ENCODE measurements at places on chromosomes 12 and 14.

DNA sequence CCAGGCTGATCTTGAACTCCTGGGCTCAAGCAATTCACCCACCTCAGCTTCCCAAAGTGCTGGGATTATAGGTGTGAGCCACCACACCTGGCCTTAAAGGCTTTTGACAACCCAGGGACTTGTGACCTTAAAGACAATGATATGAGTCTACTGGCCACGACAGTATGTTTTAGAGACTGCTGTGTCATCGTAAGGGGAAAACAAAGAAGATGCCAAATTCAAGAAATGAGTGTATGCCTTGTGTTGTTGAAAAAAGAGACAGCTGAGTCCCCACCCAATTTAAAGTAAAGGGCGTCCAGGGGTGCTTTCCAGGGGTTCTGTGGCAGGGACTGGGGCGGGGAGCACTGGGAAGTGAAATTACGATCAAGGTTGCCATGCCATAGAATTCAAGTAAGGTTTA lies 26.4 kb upstream of the FBXO21 start:
- no peak for DNase-seq

DNA sequence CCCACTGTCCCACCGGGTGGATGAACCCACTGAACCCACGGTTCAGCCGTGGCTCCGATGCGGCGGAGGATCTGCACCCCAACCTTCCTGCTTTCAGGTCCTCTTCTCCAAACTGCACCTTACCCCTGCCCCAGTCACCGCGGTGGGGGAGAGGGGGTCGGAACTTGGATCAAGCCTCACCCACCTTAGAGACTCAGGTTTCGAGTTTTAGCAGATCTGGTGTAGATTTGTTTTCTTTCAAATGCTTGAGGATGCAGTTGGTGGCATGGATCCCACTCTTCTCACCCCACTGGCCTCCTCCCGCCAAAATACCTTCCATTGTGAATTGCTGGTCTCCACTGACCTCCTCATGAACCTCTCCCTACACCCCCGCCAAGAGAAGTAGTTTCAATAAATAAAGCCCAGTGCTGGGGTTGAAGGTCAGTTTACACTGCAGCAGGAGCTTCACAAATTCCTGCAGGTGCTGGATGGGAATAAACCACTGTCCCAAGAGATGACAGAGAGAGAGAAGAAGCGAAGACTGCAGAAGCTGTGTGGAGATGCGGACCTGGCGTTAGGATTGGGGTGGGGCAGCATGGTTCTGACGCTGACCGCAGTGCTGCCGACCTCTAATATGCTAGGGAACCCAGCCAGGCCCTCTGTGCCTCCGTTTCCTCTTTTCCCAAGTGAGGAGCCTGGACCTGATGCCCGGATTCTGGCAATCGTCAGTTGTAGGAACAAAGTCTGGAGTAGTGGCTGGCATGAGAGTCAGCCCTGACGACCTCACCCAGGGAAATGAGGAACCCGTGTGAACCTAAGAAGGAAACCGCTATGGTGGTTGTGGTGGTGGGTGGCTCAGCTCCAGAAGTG lies 7.4 kb downstream of the TTC6 start:
- DNase-seq, result no peak

GRCh38 chr14:33569821-33570687 lies 380.8 kb downstream of the EGLN3 start:
- no peak for DNase-seq

DNA sequence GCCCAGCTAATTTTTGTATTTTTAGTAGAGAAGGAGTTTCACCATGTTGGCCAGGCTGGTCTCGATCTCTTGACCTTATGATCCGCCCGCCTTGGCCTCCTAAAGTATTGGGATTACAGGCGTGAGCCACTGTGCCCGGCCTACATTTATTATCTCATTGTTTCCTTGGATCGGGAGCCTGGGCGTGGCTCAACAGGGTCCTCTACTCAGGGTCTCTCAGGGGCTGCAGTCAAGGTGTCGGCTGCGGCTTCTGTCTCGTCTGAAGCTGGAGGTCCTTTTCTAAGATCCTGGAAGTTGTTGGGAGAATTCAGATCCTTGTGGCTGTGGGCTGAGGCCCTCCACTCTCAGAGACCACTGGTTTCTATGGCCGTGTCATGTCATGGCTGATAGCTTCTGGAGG lies 65.5 kb upstream of the SCN8A start:
- no peak for DNase-seq

DNA sequence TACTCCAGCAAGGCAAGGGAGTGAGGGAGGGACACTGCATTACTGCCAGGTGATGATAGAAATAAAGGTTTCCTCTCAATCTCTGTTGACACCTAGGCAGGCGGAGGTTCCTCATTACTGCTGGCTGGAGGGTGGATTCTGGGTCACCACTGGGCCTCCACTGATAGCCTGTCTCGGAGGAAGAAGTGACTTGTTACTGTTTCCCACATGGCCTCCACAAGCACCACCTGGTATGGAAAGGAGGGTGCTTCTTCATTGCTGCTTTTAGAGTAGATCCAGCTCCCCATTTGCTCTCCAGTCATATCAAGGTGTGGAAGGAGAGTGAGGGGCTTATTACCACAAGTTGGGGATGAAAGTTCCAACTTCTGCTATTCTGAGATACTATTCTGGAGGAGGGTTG lies 6.4 kb downstream of the PRR4 start:
- DNase-seq, result no peak

GRCh38 chr14:105045710-105046326 lies 19.4 kb downstream of the GPR132 start:
- peak; percentile 93 for DNase-seq

- no peak for DNase-seq
Observed at GRCh38 chr14:78091361-78091760, 78.8 kb upstream of the NRXN3 start.

DNA sequence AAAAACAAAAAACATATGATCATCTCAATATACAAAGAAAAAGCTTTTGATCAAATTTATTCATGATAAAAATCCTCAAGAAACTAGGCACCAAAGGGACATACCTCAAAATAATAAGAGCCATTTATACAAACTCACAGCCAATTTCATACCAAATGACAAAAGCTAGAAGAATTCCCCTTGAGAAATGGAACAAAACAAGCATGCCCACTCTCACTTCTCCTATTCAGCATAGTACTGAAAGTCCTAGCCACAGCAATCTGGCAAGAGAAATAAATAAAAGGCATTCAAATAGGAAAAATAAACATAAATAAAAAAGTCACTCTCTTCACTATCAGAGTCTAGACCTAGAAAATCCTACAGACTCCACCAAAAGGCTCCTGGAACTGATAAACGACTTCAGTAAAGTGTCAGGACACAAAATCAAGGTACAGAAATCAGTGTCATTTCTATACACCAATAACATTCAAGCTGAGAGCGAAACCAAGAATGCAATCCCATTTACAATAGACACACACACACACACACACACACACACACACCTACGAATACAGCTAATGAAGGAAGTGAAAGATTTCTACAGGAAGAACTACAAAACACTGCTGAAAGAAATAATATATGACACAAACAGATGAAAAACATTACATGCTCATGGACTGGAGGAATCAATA lies 1486.2 kb upstream of the SEL1L start:
- no peak for DNase-seq

DNA sequence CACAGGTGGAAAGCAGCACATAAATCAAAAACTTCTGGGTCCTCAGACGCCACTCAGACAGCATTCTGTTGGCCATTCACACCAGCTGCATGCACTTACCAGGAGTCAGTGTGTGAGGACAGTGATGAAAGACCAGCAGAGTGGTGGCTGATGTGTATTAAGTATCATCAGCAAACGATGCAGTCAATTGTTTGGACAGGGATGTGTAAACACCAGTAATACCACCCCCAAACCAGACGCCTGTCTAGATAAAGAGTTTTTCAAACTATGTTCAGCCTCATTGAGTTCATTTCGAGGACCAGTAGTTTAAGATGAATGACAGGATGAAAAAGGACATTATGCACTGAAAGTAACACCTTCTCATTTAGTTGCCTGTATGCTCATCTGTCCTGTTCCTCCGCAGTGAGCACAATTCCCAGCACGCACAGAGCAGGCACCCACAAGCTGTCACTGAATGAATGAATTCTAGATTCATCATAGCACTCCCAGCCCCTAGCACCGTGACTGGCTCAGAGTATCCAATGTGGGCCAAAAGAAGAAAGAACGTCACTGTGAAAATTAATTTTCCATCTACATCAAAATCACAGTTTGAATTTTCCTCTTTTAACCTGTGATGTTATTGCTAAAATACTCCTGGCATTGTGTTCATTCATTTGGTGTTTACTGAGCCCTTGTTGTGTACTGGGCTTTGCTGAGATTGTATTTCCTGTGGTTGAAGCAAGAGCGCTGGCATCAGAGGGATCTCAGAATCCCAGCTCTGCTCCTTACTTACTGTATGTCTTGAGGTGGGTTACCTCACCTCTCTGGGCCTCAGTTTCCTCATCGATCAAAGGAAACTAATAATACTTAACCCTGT lies 124.8 kb upstream of the NOS1 start:
- DNase-seq, result no peak

DNA sequence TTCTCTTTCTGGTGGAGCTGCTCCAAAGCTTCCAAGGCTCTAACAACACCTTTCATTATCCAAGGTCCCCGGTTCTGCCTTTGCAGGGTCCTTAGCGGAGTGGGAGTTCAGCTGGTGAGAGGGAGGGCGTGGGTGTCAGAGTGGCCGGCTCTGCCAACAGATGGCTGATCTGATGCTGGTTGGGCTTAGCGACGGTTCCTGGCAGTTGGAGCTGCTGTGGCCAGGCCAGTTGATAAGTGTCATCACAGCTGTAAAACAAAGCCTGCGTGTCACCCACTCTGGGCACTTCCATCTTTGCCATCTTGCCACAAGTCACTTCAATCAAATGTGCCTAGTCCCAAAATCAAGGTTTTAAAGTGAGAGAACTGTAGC lies 36.3 kb downstream of the RIN3 start:
- no peak for DNase-seq

GRCh38 chr12:62032870-62033269 lies 227.3 kb upstream of the USP15 start:
- DNase-seq, result no peak

DNA sequence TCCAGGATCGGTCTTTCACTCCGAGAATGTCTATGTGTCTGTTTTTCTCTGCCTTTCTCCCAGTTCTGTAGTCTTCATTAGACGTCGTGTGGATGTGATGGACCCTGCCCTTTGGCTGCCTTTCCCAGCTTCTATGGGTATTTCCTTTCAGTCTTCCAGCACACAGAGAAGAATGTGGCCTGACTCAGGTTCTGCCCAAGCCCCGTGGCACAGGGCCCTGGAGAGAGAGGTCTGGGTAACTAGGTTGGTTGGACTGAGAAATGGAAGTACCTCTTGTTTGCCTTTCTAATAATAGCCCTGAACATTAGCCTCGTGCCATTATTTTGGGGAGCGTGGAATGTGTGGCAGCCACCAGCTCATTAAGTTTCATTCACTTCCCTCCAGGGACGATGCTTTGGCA lies 3.8 kb downstream of the FOXJ2 start:
- no peak for DNase-seq

DNA sequence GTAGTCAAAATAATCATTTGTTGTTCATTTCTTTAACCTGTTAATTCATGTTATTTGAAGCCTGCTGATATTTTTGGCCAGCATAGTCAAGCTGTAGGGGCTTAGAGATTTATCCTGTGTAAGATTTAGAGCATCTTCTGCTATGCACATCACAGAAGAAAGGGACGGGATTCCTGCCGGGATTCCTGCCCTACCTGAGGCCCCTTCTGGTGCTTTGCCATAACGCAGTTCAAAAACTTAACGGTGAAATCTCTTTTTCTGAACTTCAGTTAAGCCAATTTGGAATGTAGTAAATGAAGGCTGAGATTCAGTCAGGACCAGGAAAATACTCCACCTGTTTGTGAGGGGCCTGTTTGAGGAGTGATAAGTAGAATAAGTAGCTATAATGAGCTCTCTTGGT lies 50.7 kb upstream of the TMEM260 start:
- no peak for DNase-seq

DNA sequence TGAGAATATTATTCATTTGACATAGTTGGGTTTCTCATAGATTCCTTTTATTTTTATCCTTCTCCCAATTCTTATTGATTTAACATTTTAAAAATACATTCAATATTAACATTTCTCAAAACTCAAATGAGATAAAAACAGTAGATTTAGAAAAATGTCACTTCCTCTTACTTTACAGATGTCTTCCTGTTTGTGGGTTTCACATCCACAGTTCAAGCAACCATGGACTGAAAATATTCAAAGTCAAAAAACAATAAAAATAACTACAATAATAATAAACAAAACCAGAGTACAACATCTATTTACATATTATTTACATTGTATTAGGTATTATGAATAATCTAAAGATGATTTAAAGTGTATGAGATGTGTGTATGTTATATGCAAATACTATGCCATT lies 111.3 kb upstream of the SLC16A7 start:
- no peak for DNase-seq

DNA sequence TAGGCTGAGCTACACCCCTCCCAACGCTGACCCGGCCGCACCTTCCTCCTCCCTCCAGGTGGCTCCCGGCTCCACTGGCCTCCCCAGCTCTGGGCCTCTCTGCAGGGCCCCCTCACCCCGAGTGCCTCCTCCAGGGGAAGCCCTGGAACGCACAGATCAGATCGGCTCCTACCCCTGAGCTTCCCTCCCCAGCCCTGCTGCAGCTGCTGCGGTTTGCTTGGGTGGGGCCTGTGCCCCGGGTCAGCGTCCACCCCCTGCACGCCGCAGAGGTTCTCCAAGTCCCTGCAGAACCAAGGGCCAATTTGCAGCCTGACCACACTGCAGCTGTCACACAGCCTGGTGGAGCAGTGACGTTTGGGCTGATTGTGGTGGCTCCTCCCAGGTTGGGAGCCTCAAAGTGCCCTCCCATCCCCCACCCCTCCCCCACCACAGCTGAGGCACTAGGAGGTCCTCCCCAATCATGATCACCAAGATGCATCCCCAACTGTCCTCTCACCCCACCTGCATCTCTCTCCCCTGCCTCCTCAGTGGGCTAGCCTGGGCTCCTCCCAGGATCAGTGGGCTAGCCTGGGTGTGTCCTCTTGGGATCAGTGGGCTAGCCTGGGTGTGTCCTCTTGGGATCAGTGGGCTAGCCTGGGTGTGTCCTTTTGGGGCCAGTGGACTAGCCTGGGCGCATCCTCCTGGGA lies 12.8 kb upstream of the FBRSL1 start:
- DNase-seq, result no peak

Data from hepatic stellate cell (primary cell).